PC-3 (cell line): ENCODE measurements at places on chromosomes 7 and 10. TPM values are rescaled to one million over a fixed set of nuclear protein-coding genes. Genes with fewer than 3 reads are reported as not detected.

DNA sequence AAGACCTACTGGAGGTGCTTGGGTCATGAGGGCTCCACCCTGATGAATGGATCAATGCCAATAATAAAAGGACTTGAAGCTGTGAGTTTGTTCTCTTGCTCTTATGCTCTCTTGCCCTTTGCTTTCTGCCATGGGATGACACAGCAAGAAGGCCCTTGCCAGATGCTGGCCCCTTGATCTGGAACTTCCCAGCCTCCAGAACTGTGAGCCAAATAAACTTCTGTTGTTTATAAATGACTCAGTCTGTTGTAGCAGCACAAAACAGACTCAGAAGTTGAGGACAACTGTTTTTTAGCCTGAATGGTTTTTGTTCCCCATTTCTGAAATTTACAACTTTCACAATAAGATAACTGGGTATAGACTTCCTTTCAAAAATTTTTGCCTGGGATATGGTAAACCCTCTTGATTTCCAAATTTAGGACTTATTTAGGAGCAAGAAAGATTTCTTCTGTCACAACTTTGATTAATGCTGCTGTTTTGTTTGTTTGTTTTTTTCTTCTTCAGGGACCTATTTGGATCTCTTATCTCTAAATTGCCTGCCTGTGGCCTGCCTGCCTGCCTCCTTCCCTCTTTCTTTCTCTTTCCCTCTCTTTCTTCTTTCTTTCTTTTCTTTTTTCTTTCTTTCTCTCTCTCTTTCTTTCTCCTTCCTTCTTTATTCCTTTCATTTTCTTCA lies 12.1 kb downstream of the ENTPD1 start:
- no peak for DNase-seq

GRCh38 chr10:8800426-8800825 lies 745.9 kb downstream of the GATA3 start:
- DNase-seq: no peak

DNA sequence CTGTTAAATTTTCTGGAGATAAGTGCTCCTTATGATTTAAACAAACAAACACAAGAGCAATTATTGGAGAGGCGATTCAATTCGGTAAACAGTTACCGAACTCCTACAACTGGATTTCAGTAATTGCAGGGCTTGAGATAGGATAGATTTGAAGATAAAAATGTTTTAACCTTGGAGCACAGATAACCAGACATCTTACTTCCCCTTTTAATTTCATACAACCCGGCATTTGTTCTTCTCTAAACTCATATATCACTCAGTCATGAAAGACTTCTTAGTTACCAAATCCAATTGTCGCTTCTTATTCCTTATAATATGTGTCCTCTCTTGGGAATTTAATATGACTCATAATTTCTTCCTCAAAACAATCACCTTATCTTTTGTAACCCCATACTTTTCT lies 235.9 kb upstream of the CSTF2T start:
- DNase-seq: no peak

TMEM213 gene
- total RNA-seq: not detected in 2 replicates

- DNase-seq: no peak
These were observed 123.6 kb upstream of the GDF10 start for GRCh38 chr10:47176206-47176902.

CRYGN gene
- total RNA-seq: 0.11 TPM in 1 of 2 replicates, not detected in the other

GRCh38 chr7:158924956-158925355 lies 68.6 kb downstream of the DYNC2I1 start:
- peak; percentile 58 for DNase-seq

RNF32 gene
- 1.7 and 2.2 TPM in 2 replicates for total RNA-seq

GRCh38 chr10:91162495-91163268 lies 57.8 kb upstream of the PCGF5 start:
- peak; percentile 32 for DNase-seq

- DNase-seq: no peak
These were observed 143.0 kb downstream of the STK31 start for GRCh38 chr7:23852988-23853387.

GRCh38 chr7:130943336-130943901 lies 209.4 kb upstream of the KLF14 start:
- DNase-seq: peak; percentile 69

DNA sequence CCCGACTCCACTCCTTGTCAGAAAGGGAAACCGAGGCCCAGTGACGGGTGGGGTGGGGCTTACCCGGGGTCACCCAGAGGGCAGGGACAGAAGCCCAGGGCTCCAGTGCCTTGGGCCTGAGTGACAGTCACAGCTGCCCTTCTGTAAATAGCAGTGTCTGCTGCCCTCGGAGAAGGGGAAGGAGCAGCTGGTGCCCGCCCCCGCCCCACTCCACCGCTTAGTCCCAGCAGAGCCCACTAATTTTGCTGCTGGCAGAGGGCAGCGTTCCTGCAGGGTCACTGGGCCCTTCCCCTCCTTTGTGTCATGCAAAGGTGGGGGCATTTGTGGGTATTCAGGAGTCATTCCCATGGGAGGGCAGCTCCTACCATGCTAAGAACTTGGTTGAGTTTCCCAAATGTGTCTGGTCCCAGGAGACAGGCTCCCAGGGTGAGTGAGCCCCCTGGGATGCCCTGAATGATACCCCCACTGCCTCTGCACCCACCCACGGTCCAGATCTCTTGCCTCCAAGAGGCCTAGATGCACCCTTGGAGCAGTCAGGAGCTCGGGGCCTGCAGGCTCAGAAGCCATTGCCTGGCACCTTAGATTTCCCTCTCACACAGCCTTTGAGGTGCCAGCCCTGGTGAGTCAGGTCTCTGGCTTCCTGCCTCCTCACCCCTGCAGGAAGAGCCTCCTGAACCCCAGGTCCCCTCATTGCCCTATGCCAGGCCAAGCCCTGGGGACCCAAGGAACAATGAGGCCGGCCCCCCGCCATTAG lies 17.2 kb downstream of the SH2B2 start:
- no peak for DNase-seq

DNA sequence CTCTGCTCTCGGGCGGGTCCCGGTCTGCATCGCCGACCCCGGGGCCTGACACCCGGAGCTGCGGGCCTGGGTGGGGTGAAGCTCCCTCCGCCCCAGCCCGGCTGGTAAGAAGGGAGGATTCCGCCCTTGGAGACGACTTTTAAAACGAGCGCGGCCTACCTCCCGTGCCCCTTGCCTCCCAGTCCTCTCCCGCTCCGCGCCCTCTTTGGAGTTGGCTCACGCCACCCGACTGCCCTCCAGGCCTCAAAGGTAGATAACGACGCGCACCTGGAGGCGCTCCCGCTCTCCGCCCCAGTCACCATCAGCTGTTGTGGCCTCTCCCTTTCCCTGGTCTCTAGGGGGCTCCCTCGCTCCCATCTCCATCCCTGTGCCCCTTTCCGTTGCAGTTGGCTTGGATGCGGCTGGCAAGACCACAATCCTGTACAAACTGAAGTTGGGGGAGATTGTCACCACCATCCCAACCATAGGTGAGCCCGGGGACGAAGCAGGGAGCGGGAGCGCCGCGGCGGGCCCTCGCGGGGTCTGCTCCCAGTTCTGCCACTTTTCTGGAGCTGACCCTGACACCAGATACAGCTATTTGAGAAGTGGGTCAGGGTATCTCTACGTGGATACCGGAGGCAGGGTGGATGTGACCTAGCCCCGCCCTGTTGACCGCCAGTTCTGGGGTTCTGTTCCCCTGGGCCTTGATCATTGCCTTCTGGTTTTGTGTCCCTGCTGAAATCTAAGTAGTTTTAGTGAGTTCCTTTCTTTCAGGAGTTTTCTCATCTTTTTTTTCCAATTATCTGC lies 679 bp downstream of the ARF5 start:
- peak; percentile 43 for DNase-seq

GPR26 gene
- not detected in 2 replicates for total RNA-seq

GRCh38 chr7:130650611-130651120 lies 17.9 kb downstream of the COPG2 start:
- no peak for DNase-seq

DNA sequence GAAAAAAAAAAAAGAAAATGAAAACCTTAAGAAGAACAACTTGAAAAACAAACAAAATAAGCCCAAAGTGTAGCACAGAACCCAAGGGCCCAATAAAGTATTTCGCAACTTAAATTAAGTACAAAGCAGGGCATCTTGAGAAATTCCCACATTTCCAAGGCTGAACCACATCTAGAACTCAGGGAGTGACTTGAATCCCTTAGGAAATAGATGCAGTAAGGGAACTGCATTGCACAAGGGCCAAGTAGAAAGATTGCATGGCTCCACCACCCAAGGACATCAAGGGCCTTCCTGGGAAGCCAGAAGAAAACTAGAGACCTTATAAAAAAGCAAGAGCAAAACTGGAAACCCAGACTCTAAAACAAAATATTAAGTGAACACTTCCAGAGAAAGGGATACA lies 352.7 kb downstream of the CXCL12 start:
- no peak for DNase-seq

DNA sequence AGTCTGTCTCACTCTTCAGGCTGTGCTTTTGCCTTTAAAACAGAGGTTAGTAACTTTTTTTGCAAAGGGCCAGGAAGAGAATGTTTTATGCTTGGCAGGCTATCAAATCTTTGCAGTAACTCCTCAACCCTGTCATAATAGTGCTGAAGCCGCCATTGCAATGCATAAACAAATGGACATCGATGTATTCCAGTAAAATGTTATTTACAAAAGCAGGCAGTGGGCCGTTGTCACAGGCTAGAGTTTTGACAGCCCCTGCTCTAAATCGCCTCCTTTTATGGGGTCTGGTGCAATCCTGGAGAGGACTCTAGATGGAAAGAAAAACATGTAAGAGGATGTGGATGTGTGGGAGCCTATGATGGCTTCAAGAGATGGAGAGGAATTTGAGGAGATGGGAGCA lies 568.3 kb downstream of the TYW1 start:
- DNase-seq: no peak
